ENCODE measurements at places on chromosomes 1 and 21. TPM values are rescaled to one million over a fixed set of nuclear protein-coding genes. Genes with fewer than 3 reads are reported as not detected.

The S100A12 gene
- polyA plus RNA-seq, result 1.0 TPM

The AIRE gene
- 0.15 TPM for polyA plus RNA-seq

The UQCRHL gene
- polyA plus RNA-seq, result 1.6 TPM

The CAMSAP2 gene
- 16.4 TPM for polyA plus RNA-seq

DNA sequence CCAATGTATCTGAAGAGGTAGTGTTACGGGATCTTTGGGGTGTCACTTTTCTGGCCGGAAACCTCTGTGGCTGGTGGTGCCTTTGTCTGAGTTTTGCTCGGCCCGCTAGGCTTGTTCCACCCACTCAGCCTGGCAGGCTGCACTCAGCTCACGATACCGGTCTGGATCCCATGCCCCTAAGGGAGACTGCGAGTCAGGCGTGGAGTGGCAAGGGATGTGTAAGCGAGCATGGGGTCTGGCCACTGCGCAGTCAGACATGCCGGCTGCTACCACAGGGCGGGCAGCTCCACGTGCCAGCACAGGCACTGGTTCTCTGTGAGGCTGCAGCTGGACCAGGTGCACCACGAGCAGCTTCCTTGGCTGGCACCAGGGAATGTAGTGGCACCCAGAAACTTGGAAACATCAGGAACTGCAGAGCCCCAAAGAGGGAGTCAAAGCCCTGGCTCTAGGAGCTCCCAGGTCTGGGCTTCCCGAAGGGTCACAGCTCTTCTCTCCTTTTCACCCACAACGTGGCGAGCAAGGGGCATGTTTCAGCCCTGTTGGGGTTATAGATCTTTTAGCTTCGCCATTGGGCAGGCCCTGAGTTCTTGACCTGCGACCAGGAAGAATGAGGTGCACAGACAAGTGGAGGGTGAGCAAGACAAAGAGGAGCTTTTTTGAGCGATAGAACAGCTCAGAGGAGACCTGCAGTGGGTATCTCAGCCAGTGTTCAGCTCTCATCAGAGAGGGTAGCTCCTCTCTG, 23.8 kb upstream of the LRRC8C start:
- DNase-seq, result no peak

- DNase-seq, result peak; percentile 73
Measured at GRCh38 chr1:9593492-9594465, 5.1 kb downstream of the TMEM201 start.

DNA sequence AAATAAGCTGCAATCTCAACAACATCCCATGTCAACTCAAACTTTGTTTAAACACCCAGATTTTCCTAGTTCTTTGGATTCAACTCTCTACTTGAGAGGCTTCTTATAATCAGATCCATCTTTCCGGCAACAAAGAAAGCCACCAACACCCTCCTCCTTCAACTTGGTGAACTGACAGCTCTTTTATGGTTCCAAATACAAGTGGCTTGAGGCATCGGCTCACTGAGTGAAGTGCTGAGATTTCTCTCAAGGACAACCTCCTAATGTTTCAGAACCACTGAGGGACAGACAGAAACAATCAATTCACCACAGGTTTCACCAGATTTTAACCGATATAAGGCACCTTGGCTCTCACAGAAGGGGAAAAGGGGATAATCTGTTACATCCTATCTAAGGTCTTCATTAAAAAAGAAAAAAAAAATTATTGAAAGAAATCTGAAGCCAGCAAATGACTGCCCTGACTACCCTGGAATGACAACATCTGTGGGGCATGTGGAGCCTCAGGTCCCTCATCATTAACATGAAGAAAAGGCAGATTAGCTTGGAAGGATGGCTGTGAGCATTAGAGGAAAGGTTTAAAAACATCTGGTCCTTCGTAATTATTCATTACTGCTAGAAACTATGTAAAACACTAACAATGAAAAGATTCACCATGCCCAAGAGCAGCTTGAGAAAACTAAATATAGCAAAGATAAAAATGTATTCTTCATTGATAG, 50.9 kb downstream of the PTPN14 start:
- no peak for DNase-seq

- no peak for DNase-seq
Measured at GRCh38 chr1:204891860-204892259, 21.2 kb downstream of the NFASC start.

DNA sequence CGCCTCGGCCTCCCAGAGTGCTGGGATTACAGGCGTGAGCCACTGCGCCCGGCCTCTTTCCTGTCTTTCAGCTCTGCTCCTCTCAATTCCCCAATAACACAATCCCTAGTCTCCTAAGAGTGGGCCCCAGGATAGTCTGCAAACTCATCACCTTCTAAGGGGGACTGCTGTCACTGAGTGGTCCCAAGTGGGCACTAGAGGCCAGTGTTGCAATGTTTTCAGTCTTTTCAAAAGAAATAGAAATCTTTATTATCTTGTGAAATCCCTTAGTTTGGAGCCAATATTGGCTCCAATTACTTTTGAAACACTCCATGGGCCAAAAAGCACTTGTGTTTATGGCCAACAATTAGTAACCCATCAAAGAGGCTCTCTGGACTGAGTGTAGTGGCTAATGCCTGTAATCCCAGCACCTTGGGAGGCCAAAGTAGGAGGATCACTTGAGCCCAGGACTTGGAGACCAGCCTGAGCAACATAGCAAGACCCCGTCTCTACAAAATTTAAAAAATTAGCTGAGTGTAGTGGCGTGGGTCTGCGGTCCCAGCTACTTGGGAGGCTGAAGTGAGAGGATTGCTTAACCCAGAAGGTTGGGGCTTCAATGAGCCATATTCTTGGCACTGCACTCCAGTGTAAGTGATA, 28.6 kb upstream of the ZNF697 start:
- no peak for DNase-seq

GRCh38 chr1:247431643-247432042, 15.7 kb downstream of the NLRP3 start:
- no peak for DNase-seq

DNA sequence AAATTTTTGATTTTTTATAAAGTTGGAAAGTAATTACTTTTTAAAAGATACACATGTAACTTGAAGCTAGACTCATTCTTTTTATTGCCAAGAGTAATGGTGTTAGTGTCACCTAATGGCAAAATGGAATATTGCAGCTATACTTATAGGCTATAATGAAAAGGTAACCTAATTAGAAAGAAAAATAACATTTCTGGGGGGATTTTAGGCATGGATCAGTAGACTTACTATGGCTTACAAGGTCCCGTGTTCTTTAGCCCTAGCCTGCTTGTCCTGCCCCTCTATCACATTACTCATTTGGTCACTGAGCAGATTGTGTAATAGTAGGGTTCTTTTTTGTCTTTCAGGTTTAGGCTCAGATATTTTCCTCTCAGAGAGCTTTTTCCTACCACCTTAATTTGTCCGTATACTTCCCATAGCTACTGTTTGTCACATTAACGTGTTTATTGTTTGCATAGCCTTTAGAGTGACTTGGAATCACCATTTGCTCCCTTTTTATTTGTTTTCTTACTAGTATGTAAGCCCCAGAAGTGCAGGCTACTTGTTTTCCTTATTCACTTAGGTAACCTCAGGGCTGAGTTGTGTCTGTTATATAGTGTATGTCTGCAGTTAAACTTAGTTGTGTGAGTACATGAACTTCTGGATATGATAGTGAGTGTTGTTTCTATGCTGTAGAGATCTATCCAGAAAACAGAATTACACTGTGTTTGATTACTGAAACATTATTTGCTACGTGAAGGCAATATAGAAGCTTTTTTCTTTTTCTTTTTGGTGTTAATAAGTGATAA, 58.7 kb downstream of the RABGAP1L start:
- peak; percentile 19 for DNase-seq

GRCh38 chr1:247551721-247552120, 2.8 kb downstream of the GCSAML start:
- no peak for DNase-seq

GRCh38 chr1:158055854-158056253, 62.4 kb downstream of the KIRREL1 start:
- no peak for DNase-seq

DNA sequence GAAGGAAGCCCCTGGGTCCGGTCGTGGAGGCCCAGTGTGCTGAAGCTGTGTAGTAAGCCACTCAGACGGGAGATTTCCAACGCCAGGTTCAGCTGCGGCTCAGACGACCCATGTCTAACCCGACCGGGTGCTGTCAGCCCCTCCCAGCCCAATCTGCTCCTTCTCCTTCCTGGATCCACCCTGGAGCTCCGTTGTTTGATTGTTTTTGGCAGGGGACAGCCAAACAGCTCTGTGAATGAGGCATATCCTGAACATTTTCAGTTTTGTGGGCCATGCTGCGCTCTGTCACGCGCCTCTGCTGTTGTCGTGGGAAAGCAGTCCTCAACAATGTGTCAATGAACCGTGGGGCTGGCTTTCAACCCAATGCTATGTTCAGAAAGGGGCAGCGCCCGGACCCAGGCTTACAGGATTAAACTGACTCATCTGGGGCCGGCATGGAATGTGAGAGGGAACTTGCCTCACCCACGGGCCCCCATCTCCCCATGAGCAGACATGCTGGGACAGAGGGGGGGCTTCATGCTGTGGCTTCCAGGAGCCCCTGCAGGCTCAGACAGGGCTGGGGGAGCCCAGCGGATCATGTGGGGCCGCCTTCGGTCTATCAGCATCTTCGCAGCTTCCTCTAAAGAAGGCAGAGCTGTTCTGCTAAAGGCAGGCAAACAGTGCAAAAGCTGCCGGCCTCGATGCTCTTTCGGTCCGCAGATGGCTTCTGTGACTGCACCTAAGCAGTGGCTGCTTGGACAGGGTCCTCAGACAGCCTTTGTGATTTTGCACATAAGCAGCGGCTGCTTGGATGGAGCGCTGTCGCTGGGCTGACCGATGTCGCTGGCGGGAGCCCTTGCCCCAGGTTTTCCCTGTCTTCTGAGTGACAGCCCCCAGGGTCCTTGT, 101.7 kb downstream of the RIPK4 start:
- no peak for DNase-seq

DNA sequence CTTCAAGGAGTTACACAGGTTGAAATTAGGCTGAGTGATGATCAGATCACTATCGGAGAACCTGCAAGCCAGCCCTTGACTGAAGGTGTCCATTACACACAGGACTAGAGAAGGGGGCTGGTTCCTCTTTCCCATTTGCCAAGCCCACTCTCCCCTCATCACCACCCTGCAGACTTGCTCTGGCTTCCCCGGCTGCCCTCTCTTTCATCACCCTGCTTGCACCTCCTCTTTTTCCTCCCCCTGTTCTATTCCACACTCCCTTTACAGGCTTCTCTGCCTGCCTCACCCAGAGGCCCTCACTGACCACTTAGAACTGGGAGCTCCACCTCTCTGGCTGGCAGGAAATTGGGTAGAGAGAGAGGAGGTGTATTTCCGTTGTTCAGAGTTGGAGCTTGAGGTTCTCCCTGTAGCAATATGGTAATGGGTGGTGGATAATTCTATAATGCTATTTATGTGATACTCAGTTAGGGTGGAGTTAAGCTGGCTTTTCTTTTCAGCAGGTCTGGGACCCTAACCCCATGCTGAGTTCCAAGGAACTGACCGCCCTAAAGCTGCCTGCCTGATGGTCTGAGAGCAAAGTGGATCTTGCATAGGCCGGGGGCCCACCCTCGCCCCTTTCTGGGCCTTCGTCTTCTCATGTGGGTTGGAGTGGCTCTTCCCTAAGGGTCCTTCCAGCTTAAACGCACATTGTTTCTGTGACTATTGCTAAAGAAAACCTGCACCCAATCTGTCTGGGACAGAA, 111.8 kb upstream of the ADAR start:
- DNase-seq, result no peak

DNA sequence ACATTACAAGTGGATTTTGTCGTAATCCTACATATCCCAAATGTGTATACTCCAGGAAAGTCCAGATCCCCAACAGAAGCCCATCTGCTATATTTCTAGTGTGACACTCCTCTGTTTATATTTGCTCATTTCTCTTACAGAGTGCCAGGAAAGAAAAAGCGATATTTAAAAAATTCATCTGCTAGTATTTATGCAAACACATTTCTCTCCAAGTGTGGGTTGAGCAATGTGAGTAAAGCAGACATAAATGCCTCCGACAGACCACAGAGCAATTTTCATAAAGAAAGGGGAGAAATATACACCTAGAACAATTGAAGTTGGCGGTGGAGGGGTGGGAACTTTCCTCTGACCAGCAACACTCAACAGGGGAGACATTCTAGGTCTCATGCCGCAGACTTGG, 22.2 kb upstream of the RAP1A start:
- DNase-seq, result no peak

DNA sequence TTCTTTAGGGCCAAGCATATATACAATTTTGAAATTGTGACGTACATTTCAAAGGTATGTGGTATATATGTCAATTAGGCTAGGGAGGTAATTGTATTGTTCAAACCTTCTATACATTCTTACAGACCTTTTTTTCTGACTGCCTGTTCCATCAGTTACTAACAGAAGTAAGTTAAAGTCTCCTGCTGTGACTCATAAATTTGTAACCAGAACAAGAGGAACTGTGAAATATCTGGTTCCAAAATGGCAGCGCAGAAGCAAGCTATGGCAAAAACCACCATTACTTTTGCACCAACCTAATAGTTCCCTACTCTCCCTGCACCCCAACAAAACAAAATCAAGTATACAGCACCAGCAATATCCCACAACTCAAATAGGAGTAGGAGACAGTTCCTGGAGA, 93.6 kb downstream of the ENAH start:
- DNase-seq, result no peak

DNA sequence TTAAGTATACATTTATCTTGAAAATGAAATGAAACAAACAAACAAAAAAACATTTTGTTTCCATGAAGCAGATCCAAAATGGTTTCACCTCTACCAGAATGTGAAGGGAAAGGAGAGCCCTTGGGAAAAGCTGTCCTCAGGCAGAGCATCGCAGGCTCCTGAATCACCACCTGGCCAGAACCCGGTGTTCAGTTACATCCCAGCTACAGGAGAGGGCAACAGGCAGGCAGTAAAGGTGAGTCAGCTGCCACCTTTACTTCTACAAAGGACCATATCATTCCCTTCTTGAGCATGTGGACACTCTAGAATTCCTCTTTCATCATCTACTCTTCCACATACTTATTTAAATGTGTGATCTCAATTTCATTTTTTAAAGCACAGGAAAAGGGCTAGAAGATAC, 151.2 kb downstream of the PIGK start:
- no peak for DNase-seq

- DNase-seq, result no peak
Measured at GRCh38 chr1:236994450-236994849, 9.8 kb downstream of the MT1HL1 start.

- DNase-seq, result no peak
Measured at GRCh38 chr1:63929106-63929478, 155.3 kb downstream of the ROR1 start.
